ENCODE measurements at places on chromosomes 3 and 15.

GRCh38 chr3:114884213-114884923 is 262.7 kb downstream of the ZBTB20 start:
- DNase-seq = no peak

- no peak for DNase-seq
Measured at GRCh38 chr3:124878561-124879336, 8.4 kb downstream of the ITGB5 start.

- no peak for DNase-seq
Measured at GRCh38 chr3:147387885-147388699, 18.3 kb downstream of the ZIC4 start.

DNA sequence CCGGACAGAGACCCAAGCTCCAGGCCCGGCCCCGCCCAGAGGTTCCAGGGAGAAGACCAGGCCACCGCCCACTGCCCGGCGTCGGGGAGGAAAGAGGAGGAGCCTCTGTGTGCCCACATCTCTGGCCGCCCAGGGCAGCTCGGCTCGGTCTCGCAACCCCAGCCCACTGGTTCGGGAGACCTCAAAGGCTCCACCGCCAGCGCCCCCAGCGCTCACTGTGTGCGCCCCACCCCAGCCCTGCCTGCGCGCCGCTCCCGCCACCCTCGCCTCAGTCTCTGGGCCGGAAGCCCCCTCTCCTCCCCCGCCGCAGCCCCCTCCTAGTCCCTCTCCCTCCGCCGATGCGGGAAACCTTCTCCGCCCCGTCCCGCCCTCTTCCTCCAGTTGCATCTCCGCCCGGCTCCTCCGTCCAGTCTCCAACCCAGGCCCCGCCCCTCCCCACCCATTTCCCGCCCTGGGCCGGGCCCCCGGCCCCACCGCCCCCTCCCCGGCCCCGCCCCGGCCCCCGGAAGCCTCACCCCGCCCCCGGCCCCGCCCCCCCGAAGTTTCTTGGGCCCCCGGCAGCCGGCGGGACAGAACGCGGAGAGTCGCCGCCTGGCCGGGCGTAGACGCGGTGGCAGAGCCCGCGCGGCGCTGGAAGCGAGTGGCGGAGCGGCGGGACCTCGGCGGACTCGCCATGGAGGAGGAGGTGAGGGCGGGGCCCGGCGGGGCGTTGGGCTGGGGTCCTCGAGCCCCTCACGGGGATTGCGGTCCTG is at the start of gene PLEKHO2:
Gene PLEKHO2, plus strand, starts transcription at position 572 of the 752 bp plus-strand sequence. Its CDS starts 102 bp downstream, at position 674.
- DNase-seq = peak; percentile 80

DNA sequence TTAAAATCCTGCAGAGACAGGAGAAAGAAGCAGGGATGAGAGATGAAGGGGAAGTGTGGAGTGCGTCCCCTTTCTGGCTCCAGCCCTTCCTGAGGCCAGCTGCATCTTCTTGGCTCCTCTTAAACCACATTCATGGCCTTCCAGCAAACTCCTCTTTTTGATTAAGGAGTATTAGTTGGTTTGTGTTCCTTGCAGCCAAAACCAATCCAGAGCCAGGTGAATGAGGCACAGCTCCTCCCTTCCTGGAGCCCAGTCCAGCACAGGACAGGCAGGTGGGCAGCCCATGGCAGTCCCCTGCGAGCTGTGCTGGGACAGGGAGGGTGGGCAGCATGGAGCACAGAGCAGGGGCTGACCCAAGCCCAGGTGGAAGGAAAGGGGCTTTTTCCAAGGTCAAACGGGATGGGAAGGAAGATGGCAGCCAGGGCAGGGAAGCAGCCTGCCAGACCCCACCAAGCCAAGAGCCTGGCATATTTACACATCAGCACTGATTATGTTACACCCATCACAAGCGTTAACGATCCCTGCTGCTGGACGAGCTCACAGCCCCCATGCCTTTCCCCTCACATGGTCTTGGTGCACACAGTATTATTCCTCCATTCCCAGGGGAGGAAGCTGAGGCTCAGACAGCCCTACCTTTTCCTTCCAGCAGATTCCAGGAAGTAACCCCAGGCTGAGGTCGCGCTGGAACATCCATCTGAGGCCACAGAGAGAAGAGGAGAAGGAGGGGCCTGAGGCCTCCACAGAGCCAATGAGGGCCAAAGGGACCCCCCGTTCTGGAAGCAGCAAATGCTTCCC is 175.6 kb downstream of the SMAD6 start:
- no peak for DNase-seq

DNA sequence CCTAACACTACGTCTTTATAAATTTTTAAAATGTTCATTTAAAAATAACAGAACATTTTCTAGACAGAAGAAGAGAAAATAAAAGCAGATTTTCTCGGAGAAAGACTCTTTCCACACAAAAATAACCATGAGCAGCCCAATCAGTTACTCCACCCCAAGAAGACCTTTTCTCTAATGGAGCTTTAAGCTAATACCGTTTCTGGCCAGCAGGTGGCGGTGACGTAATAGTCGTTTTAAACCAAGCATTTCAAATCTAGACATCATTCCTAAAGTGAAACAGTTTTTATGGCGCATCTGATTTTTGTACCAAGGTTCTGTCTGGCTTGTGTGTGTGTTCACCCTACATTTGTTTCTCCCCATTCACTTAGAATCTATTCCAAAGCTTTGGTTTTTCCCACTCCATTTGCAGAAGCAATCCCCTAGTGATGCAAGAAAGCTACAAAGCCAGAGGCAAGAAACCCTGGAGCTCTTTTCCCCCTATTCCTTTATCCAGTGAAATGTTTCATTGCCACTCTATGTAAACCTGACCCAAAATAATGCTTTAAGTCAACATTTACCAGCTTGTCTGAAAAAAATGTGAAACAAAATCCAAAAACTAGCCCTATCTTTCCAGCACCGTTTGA is 336.7 kb upstream of the IGF1R start:
- peak; percentile 43 for DNase-seq

DNA sequence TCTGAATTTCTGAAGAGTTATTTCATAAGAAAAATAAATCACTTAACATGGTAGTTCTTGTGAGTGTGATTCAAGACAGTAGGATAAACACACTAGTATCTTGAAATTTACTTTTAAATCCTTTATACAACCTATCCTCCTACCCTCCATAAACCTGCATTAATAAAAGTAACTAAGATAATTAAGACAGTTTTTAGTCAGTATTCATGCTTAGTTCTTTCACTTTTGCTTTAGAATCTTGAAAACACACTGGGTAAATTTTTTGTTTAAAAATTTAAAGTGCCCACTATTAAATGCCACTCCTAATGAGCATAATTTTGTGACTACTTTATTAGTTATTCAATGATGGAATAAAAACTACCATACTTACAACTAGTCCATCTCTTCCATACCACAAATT is 28.8 kb downstream of the GOLIM4 start:
- no peak for DNase-seq

GRCh38 chr3:173748105-173748504 is 350.6 kb downstream of the NLGN1 start:
- no peak for DNase-seq

GRCh38 chr3:169252535-169252934 is 411.0 kb downstream of the MECOM start:
- no peak for DNase-seq

DNA sequence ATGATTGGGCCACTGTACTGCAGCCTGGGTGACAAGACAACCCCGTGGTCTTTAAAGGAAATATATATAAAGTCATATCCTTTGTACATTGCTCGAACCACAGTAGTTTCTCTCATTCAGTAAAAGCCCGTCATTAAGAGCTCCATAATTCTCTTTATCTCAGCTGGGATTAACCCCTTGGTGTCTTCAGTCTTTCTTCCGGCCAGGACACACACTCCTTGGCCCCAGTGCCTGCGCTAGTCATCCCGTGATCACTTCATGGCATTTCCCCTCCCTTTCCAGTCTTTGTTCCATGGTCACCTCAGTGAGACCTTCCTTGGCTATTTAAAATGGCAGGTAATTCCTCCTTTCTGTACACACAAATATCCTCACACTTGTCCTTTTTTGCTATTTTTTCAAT is 3.3 kb downstream of the RPL35A start:
- DNase-seq = no peak

GRCh38 chr15:57297163-57297593 is 79.1 kb upstream of the CGNL1 start:
- no peak for DNase-seq

- no peak for DNase-seq
Measured at GRCh38 chr3:194376241-194376560, 6.7 kb upstream of the LRRC15 start.

- no peak for DNase-seq
Measured at GRCh38 chr3:83948771-83949170, 1010.0 kb upstream of the CADM2 start.

DNA sequence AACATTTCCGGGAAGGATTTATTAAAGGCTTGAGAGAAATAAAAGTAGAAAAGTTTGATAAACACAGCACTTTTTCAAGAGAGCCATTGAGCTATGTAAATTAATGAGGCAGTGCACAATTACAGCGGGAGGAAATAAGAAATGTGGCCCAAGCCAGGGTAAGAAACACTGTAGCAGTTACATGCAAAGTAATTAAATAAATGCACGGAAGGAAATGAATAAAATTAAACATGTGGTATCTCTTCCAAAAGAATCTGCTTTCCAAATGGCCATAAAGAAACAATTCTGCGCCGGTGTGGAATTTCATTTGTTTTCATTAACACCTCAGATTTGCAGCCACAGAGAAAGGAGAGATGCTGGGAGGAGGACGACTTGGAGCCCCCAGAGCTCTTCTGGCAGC is 35.3 kb downstream of the ZPLD1 start:
- DNase-seq = no peak

DNA sequence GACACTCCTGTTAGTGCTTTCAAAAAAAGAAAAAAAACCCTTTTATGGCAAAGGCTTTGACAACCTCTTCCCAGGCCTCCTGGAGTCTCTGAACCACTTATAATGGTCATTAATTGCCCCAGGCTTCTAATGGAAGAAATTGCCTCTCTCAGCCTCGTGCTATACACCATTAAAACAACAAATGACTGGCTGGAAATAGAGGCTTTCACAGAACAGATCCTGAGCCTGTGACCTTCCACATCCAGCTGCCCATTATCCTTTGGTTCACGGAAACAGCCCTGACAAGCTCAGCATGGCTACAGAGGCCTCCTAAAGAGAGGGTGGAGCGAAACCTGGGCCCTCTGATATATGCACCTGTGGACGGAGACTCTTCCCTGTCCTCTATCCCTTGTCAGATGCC is 26.8 kb upstream of the MKRN3 start:
- no peak for DNase-seq

- DNase-seq = no peak
Measured at GRCh38 chr3:187044867-187045552, 94.3 kb downstream of the RPL39L start.

All from activated CD4-positive, alpha-beta T cell treated with anti-CD3 and anti-CD28 coated beads for 1 hour (primary cell).